ENCODE measurements at places on chromosomes 7 and 10.

DNA sequence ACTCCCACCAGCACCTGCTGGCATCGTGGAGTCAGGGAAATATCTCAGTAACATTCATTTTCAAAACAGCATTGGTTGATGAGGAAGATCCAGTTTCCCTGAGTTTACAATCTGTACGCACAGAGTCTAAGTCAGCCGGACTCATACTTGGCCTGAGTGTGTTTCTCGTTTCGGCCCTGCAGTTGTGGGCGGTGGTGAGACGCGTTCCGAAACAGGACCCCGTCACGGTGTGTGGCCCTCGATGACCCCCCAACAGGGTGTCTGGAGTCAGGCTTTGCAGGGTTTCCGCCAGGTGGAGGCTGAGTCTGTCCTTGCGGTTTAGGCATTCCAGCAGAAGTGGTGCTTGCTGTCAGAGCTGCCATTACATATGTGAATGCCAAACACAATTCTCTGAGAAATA is 317.5 kb downstream of the DNAJB6 start:
- DNase-seq = no peak

- DNase-seq = no peak
These were observed 303.1 kb upstream of the NPSR1 start for GRCh38 chr7:34354899-34355298.

DNA sequence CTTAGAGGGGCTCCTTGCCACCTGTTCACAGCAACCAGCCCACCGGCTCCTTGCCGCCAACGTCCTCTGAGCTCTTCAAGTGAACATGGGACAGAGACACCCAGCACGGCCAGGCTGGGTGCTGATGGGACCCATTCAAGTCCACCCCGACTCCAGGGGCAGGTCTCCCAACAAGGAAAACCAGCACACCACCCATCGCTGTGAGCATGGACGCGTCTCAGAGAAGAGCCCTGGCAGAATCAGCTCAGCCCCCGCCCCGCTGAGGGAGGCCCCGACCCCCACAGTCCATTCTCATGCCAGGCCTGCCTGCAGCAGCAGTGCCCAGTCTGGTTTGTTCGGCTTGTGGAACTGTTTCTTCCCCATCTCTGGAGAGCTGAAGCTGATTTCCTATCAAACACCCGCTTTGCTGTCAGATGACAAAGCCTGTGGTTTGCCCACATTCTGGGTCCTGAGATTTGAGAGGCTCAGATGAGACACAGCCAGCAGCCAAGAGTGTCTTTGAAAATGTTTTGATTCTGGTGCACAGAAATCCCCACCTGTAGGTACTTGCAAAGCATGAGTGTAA is 216.6 kb downstream of the ZMYND11 start:
- no peak for DNase-seq

DNA sequence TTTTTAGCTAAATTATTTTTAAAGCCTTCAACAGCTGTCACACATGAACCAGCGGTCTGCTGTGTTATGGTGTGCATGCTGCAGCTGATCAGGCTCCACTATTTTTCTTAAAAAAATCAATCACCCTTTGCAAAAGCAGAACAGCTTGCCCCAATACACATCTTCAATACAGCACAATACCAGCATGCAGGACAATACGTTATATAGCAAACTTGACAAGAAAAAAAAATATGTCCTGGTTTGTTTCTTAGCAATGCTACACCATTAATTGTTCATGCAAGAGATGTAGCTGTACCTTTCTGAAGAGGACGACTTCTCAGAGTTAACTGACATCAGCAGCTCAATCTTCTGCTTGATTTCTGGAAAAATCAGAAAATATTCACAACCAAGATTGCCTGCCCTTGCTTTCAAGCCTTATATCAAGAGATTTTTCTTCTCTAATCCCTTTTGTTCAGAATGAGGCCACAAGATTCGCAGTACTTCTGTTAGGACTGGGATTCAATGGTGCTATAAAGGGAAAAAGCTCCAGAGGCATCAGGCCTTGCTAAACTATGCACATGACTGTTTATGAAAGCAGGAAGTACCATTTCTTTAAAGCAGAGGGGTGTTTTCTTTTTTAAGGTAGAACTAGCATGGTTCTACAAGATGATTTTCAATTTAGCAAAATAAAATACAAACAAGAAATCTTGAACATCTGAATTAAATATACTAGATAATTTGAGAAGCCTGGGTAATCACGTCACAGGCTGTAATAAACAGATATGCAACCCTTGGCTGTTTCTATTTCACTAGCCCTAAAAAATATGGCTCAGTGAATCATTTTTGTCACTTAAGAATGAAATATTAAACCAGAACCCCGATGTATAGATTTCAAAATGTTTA is 120.0 kb downstream of the SRPK2 start:
- no peak for DNase-seq

DNA sequence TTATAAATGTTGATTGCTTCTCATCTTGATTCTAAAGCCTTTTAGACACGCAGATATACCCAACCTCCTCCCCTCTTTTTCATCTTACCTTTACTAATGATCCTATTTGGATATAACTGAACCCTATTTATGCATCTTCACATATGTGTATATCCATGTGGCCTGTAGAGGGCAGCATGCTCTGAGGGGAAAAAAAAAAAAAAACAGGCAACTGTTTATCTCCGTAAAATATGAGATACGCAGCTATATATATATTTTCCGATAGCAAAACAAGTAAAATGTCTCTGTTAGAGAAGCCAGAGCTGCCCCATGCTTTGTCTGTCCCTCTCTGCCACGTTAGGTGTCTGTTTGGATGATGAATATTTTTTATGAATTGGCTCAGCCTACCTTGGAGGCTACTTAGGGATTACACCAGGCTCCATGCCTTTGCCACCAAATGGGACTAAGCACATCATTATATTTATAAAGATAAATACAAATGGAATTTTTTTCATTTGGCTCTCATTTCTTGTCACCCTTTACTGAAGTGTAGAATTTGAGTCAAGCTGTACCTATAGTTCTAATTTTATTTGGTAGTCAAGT is 174.8 kb upstream of the FZD1 start:
- DNase-seq = no peak

DNA sequence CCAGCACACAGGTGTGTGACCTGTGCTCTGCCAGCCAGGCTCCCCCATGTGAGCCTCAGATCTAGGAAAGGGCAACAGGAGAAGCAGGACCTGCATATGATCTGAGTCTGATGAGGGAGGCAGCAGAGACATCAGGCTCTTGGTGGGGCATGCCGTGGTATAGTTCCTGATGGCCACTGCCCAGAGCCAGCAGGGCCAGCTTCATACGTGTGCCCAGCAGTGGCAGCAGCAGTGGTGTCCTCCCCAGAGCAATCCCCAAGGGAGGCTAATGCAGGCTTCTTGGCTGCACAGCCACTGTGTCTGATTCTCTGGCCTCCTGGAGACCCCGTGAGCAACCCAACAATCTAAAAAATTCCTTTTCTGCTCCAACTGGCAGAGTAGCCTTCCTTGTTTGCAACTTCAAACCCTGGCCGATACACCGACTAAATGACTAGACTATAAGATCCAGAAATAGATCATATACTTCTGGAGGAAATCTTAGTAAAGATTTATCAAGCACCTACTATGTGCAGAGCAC is 230.6 kb upstream of the ZMIZ1 start:
- no peak for DNase-seq

- no peak for DNase-seq
These were observed 118.1 kb downstream of the INHBA start for GRCh38 chr7:41584746-41585145.

GRCh38 chr10:86300399-86300925 is 66.1 kb downstream of the GRID1 start:
- DNase-seq = no peak
